Karpas-422 (cell line): ENCODE measurements at places on chromosomes 4 and X. TPM values are rescaled to one million over a fixed set of nuclear protein-coding genes. Genes with fewer than 3 reads are reported as not detected.

The PPP2R3B gene
- total RNA-seq: 23.2 and 62.5 TPM in 2 replicates

The MTTP gene
- total RNA-seq: 0.04 and 0.22 TPM in 2 replicates

DNA sequence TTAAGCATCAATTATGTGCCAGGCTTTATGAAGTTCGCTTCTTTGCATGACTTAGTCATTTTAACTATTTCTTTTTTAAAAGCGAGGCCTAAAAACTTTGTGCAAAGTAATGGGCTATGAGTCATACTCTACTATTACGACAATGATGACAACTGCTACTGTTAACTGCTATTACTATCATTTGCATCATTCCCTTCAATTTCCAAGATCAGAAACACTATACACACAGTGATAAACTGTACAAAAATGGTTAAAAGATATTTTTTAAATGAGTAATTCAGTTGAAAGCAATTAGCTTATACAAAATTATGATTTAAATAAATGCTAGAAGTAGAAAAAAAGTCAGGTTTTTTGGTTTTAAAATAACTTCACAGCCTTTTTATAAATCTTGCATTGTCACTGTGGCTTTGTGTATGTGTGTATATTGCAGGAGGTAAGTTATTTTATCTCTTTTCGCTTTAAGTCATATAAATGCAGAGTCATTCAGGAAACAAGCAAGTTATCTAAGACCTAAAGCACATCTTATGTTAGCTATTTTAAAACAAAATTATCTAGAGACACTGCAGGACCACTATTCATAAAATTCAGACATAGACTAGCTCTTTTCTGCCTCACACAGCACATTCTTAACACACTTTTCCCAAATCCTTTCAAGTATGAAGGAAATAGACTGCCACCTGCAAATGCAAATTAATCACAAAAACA lies 18.5 kb upstream of the CXCL3 start:
- no peak overlapping the region for H3K27ac ChIP-seq
- no peak for DNase-seq
- H3K4me3 ChIP-seq: no peak overlapping the region
- no peaks in the 10 kb centered on the region for H3K4me1 ChIP-seq

DNA sequence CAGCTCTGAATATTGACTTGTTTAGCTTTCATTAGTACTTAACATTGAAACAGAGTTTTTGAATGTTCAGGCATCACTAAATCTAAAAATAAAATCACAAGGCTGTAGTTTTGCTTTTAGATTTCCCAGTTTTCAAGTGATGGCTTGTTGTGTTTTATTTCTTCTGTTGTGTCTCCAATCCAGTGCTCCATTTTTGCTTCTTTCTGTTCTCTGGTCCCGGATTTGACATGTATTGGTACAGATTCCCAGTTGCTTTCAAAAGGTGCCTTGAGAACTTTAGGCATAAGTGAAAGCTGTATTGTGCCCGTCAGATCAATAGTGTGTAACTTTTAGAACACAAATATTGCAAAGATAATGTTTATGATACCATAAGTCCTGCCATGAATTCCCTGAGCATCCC lies 53.2 kb downstream of the ARHGAP10 start:
- no peak overlapping the region for H3K4me3 ChIP-seq
- no peak for DNase-seq
- no peak overlapping the region for H3K27ac ChIP-seq
- no peaks in the 10 kb centered on the region for H3K27me3 ChIP-seq
- H3K36me3 ChIP-seq: no peaks in the 10 kb centered on the region

GRCh38 chrX:47563801-47564315 lies 2.9 kb downstream of the ARAF start:
- peaks cover 7% of the 10 kb centered on the region; the same call in 1 of the 2 replicates for H3K4me1 ChIP-seq
- DNase-seq: peak; percentile 32
- H3K27me3 ChIP-seq: no peaks in the 10 kb centered on the region
- H3K27ac ChIP-seq: no peak overlapping the region
- no peak overlapping the region for H3K4me3 ChIP-seq

DNA sequence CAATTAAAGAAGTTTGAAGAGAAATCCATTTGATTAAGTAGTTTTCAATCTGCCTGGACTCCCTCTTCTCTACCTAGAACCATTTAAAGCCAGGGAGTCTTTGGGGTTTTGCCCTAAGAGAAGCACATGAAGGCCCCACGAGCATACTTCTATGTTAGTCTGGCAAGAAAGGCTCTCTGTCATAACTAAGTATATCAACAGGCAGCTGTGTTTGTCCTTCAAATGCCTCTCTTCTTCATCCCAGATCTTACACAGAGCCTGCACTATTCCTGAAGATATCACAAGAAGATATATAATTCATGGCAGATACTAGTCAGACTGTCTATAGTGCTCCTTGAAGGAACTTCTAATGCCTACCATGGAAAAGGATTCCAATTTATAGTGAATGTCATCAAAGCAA lies 206.2 kb downstream of the PRDM5 start:
- H3K27me3 ChIP-seq: no peaks in the 10 kb centered on the region
- H3K36me3 ChIP-seq: no peaks in the 10 kb centered on the region
- no peak overlapping the region for H3K4me3 ChIP-seq

GRCh38 chrX:19721726-19722370 lies 165.6 kb downstream of the SH3KBP1 start:
- H3K4me3 ChIP-seq: no peak overlapping the region
- no peaks in the 10 kb centered on the region for H3K36me3 ChIP-seq
- no peaks in the 10 kb centered on the region for H3K27me3 ChIP-seq
- H3K27ac ChIP-seq: no peak overlapping the region
- peaks cover 19% of the 10 kb centered on the region for H3K4me1 ChIP-seq
- no peak for DNase-seq

DNA sequence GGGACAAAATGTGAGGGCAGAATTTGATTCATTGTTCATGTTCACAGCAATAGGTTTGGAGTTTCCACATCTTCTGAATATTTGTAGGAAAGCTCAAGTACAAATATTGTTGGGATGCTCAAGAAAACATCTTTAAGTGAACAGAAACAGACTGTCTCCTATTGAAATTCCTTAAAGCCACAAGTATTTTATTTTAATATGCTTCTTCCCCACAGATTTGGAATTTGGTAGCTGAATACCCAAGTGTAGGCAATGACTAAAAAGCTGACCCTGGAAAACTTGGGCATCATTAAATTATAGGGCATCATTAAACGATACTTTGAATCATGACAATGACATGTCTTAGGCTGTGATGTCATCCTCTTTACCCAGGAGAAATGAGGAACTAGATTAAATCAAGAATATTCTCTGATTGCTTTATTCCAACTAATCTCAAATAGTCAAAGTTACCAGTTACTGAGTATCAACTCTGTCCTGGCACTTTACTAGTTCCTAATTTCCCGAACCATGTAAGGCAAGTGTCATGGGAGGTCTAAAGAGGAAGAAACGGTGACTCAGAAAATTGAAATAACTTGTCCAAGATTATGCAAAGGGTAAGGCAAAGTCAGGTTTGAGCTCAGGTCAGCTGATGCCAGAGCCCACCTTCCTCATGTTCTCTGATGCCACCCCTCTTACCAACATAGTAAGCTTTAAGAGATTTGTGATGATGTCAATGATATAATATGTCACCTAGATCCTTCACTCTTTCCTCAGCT lies 223.1 kb upstream of the LEF1 start:
- no peak for DNase-seq
- no peak overlapping the region for H3K27ac ChIP-seq
- H3K36me3 ChIP-seq: no peaks in the 10 kb centered on the region
- H3K27me3 ChIP-seq: no peaks in the 10 kb centered on the region
- no peaks in the 10 kb centered on the region for H3K4me1 ChIP-seq

GRCh38 chr4:123470640-123471039 lies 74.0 kb downstream of the SPRY1 start:
- no peak for DNase-seq
- H3K4me1 ChIP-seq: no peaks in the 10 kb centered on the region
- no peak overlapping the region for H3K27ac ChIP-seq
- no peak overlapping the region for H3K4me3 ChIP-seq
- H3K36me3 ChIP-seq: no peaks in the 10 kb centered on the region

DNA sequence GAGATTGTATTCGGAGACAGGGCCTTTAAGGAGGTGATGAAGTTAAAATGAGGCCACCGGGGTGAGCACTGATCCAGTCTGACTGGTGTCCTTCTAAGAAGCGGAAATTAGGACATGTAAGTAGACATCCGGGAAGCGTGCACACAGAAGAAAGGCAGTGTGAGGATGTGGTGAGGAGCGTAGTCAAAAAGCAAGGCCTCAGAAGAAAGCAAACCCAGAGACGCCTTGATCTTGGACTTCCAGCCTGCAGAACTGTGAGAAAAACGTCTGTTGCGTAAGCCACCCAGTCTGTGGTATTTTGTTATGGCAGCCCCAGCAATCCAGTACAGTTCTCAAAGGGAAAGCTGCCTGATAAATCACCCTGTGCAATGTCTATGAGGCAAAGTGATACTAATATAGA lies 153.5 kb downstream of the KCNIP4 start:
- no peaks in the 10 kb centered on the region for H3K27me3 ChIP-seq
- DNase-seq: no peak
- H3K36me3 ChIP-seq: no peaks in the 10 kb centered on the region
- H3K27ac ChIP-seq: no peak overlapping the region
- H3K4me3 ChIP-seq: no peak overlapping the region

- H3K36me3 ChIP-seq: no peaks in the 10 kb centered on the region
- peak overlapping the region; percentile 80 for H3K27ac ChIP-seq
- no peaks in the 10 kb centered on the region for H3K27me3 ChIP-seq
- peak; percentile 85 for DNase-seq
Observed at GRCh38 chr4:122539861-122540465, 80.9 kb downstream of the IL21 start.

DNA sequence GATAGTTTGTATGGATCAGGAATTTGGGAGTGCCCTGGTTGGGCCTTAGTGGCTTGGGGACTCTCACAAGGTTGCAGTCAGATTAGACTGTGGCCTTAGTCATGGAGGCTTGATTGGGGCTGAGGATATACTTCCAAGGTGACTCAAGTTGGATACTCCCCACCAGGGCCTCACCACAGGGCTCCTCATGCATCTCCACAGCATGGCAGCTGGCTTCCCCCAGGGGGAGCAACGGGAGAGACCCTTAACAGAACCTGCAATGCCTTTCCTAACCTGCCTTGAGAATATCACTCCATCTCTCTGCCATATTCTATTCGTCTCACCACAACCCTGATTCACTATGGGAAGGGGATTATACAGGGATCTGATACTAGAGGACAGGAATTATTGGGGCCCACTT lies 161.9 kb downstream of the RELL1 start:
- H3K36me3 ChIP-seq: no peaks in the 10 kb centered on the region
- no peaks in the 10 kb centered on the region for H3K4me1 ChIP-seq
- no peak overlapping the region for H3K4me3 ChIP-seq
- DNase-seq: peak; percentile 11
- no peak overlapping the region for H3K27ac ChIP-seq

DNA sequence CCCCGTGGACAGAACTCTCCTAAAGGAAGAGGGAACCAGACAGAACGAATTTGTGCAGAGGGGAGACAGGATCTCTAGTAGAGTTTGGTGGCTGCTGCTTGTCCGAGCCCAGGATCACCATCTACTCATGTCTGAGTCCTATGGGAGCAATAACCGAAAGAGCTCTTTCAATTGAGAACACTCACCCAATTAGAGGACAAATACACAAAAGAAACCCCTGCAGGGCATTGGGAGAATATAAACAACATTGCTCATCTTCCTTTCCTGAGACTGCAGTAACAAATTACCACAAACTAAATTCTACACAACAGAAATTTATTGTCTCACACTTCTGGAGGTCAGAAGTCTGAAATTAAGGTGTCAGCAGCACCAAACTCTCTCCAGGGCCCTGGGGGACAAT lies 65.6 kb downstream of the SPINK2 start:
- H3K27ac ChIP-seq: no peak overlapping the region
- H3K4me1 ChIP-seq: no peaks in the 10 kb centered on the region
- H3K27me3 ChIP-seq: no peaks in the 10 kb centered on the region
- H3K36me3 ChIP-seq: no peaks in the 10 kb centered on the region
- DNase-seq: no peak
- no peak overlapping the region for H3K4me3 ChIP-seq

DNA sequence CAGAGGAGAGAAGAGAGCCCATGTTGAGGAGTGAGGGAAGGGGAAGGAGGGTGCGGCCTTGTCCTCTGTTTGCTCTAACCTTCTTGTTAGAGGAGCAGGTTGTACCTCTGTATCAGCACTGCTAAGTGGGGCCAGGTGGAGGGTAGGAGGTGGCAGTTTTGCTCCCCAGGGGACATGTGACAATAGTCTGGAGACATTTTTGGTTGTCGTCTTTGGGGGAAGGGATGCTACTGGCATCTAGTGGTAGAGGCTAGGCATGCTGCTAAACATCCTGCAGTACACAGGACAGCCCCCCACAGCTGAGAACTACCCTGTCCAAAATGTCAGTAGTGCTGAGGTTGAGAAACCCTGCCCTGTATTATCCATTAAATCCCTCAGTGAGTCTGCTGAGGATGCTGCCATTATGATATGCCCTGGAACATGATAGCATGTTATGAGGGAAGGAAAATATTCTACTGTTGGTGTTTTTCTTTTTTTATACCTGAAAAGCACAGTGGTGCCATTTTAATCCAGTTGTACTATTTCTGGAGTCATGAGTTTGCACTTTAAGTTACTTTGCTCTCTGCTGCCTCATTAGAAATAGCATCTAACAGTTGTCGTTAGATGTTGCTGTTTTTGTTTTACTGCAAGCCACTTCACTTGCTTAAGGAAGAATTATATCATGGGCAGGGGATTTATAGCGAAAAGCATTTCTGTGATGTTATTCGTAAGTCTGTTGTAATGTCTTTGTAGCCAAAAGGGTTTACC lies 90.6 kb downstream of the LRP2BP start:
- no peak overlapping the region for H3K4me3 ChIP-seq
- H3K27me3 ChIP-seq: no peaks in the 10 kb centered on the region
- peaks cover 45% of the 10 kb centered on the region for H3K4me1 ChIP-seq

GRCh38 chr4:74161666-74162450 lies 3.9 kb downstream of the MTHFD2L start:
- H3K36me3 ChIP-seq: peaks cover 26% of the 10 kb centered on the region
- H3K27ac ChIP-seq: no peak overlapping the region
- H3K4me1 ChIP-seq: peaks cover 17% of the 10 kb centered on the region
- no peaks in the 10 kb centered on the region for H3K27me3 ChIP-seq
- no peak for DNase-seq

GRCh38 chr4:109996526-109996925 lies 83.8 kb downstream of the EGF start:
- no peaks in the 10 kb centered on the region; the same call in 1 of the 2 replicates for H3K27me3 ChIP-seq
- H3K27ac ChIP-seq: no peak overlapping the region
- peaks cover 18% of the 10 kb centered on the region for H3K4me1 ChIP-seq
- DNase-seq: no peak
- no peak overlapping the region for H3K4me3 ChIP-seq
